Fibroblast of villous mesenchyme (primary cell): ENCODE measurements at places on chromosomes 6 and 20. TPM values are rescaled to one million over a fixed set of nuclear protein-coding genes. Genes with fewer than 3 reads are reported as not detected.

DNA sequence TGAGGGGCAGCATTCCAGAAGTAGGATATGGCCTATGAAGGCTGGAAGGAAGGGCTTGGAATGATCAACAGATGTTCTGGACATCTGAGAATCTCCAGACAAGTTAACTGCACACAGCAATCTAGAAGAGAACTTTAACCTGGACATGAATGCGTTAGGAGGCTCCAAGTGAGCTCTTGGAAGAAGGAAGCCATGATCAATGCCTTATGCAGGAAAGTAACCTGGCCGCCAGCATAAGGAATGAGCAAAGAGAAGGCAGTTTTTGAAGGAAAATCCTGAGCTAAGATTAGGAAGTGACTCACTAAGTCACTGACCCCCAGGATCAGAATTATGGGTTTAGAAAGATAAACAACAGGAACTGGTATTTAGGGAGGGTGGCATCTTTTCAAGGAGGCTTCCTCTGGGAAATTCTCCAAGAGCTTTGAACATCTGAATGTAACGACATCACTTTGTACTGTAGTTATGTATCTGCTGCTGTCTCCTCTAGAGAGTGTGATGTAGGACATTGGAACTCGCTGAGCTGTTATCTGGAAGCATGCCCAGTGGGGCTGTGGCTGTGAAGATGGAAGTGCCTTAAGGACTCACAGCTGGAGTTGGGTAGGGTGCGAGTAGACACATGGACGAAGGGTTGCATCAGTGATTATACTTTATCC is 236.8 kb downstream of the PACRG start:
- peak; percentile 100 for DNase-seq

GRCh38 chr20:55472704-55473103 is 532.6 kb downstream of the CBLN4 start:
- DNase-seq = no peak

- DNase-seq = no peak
Observed at GRCh38 chr6:2852514-2852855, 10.8 kb upstream of the SERPINB1 start.

DNA sequence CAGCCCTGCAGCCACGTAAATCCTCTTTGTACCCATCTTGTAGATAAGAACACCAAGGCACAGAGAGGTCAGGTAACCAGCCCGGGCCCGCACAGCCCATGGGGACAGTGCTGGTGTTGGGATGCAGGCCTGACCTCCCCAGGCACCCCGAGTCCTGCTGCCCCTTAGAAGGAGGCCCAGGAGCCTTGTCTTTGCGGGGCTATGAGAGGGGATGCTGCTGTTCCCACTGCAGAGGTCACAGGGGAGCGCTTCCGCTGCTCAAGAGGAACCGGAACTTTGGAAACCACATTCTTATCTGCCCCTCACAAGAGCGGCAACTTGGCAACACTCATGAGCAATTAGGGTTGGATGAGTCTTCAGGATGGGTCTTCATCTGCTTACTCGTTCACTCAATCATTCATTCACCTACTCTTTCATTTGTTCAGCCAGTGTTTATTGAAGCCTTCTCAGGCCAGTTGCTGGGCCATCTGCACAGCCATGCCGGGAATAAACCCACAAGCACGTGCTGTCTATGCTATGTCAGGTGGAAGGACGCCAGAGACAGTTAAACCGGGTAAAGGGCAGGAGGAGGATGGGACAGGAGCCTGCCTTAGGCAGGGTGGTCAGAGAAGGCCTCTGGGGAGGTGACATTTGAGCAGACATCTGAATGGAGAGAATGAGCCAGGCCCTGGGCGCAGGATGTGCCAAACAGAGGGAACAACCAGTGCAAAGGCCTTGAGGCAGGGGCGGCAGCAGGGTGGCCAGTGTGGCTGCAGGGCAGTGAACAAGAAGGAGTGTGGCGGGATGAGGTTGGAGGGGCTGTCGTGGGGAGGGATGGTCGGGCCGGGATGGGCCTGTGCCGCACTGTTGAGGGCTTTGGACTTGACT is 60.8 kb downstream of the RBM38 start:
- no peak for DNase-seq

DNA sequence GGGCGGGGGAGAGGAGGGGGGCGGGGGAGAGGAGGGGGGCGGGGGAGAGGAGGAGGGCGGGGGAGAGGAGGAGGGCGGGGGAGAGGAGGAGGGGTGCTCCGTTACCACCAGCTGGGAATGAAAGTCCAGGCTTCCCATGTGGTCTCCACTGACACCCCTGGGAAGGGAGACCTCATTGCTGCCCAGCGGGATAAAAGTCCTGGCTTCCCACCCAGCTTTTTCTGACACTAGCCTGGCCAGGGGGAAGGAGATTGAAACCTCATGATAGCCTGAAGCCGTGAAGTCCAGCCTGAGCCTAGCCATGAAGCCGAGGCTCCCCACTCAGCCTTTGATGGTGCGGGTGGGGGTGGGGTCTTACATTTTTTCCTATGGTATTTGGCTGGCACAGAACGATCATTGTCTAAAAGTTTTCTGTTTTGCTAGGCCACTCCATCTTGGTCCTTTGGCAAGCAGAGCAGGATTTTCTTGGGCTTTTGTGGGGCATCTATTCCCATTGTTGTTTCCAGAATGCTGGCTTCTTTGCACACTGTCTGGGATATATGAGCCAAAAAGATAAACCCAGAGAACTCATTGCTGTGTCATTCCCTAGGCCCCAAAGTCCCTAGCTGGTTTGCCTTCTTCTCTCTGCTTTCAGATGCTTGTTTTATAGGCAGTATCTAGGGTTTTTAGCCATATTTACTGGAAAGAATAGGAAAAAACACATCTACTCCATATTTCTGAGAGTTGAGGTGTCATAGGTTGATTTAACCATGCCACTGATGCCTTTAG is 67.9 kb upstream of the RNF24 start:
- DNase-seq = no peak

- peak; percentile 69 for DNase-seq
Observed at GRCh38 chr6:140879946-140880345, 1252.8 kb upstream of the GJE1 start.

DNA sequence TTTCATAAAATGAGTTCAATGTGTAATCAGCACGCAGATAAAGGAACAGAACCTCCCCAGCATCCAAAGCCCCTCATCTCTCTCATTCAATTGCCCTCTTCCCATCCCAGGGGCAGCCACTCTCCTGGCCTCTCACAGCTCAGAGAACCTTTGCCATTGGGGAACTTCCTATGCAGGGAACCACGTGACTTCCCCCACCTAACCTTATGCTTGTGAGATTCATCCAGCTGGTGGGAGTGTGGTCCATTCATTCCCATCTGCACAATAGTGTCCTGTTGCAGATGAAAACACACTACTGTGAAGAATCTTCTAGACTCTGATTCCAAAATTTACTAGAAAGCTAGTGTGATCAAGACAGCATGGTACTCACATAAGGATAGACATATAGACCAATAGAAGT is 299.3 kb downstream of the CDH4 start:
- DNase-seq = no peak

DNA sequence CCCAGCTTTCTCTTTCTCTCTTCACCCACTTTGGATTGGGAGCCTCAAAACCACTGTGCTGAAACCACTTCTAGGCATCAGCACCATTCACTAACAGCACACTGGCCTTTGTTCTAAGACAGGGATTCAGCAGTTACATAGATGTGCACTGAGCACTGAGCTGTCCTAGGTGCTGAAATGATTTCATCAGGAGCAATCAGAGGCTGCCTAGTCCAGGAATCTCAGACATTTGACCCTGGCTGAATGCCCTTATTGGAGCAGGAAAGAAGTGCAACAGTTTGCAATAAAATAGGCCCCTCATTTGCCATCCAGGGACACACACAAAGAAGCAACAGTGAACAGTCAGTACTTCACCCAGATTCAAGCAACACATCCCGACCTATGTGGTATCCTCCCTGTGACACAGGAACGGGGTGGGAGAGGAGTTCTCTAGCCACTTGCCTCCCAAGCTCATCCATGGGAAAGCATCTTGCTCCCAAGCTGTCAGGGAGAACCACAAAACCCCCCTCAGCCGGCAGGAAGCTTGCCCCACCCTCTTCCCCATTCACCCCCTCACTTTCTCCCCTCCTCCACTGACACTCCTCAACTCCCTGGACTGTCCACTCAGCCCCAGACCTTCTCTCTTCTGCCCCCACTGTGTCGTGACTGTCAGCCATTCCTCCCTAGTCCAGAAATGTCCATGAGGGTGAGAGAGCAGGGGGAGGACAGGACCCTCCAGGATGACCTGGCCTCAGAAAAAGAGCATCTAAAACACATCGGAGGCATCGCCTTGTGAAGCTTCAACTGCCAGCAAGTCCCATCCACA is 304.4 kb downstream of the PREX1 start:
- DNase-seq = peak; percentile 54

DNA sequence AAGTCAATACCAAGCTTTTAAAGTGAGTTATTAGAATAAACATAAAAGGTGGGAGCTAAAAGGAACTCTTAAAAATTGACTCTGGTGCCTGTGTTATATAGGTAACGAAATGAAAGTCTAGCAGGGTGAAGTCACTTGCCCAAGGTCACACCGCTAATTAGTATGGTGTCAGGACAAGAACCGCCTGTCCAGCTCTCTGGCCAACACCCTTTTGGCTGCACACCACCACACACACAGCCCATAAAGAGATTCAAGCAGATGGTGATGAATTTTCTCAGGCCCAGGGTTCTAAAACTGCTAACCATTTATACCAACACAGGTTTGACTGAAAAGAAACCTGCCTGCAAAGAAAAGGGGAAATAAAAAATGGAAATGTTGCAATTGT is 20.2 kb downstream of the GFOD1 start:
- DNase-seq = no peak

GRCh38 chr20:16261733-16262273 is 311.4 kb downstream of the KIF16B start:
- DNase-seq = no peak

GRCh38 chr20:22999756-23000155 is 35.4 kb upstream of the SSTR4 start:
- DNase-seq = no peak

The LY6G6F gene
- not detected in 2 replicates for total RNA-seq

The VGLL2 gene
- not detected in 2 replicates for total RNA-seq

The CD83 gene
- total RNA-seq = 0.32 and 0.86 TPM in 2 replicates

The DOK5 gene
- total RNA-seq = under 0.01 and 1.3 TPM in 2 replicates

The ME1 gene
- total RNA-seq = 28.7 and 39.7 TPM in 2 replicates

The CD109 gene
- total RNA-seq = 27.2 and 43.2 TPM in 2 replicates

The LPA gene
- total RNA-seq = not detected in 2 replicates
